Stimulated activated CD8-positive, alpha-beta memory T cell treated with anti-CD3 and anti-CD28 coated beads, Interleukin-4, amount 100 ng/mL, for 1 hour (primary cell): ENCODE measurements at places on chromosomes 11 and 22.

DNA sequence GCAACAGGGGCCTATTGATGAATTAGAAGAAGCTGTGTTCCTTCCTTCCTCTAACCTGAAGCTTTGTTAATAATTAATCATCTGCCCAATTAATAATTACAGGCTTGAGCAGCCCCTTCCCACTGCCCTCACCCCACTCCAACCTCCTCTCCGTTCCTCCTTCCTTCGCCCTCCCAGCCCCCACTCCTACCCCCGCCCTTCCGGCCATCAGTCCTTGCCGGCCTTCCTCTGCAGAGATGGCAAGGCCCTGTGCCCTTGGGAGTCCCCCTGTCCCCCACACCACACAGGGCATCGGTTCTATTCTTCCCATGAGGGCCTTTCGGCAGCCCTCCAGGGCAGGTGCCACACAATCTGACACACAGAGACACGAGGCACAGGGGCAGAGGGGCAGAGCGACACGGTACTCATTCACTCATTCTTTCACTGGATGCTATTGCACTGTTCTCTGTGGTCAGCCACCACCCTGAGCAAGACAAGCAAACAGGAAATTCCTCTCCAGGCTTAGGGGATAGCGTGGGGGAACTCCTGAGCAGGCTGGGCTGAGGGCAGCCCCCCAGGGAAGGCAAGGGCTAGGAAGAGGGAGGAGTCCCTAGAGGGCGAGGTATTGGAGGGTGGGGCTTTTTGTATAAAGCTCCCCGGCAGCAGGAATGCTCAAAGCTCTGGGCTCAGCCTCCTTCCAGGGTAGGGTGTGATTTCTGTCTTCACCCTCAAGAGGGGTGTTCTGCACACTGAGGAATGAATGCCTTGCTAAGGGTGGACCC, 14.7 kb downstream of the MGAT3 start:
- no peak for DNase-seq

DNA sequence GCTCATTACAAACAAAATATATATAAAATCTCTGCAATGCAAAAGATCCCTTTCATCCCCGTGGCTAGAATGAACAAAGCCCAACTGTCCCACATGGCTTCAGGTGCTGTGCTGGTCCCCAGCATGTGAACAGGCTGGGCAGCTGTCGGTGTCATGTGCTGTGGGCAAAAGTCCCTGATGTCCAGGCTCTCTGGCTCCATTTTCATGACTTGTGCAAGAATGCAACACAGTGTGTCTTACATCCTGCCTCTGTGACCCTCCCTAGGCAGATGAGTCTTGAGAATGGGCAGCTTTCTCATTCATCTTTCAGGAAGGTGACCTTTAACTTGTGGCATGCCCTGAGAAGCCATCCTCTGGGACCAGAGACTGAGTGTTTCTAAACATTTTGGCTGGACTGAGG, 14.5 kb downstream of the GUCD1 start:
- no peak for DNase-seq

DNA sequence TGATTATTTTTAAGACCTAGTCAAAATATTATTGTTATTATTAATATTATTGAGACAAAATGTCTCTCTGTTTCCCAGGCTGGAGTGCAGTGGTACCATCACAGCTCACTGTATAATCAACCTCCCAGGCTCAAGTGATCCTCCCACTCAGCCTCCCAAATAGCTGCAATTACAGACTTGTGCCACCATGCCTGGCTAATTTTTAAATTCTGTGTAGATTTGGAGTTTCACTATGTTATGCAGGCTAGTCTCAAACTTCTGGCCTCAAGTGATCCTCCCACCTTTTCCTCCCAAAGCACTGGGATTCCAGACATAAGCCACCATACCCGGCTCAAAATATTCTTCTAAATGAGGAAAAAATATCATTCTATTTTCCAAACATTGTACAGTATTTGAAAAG, 37.0 kb downstream of the SLC36A4 start:
- no peak for DNase-seq

- no peak for DNase-seq
Measured at GRCh38 chr22:35479985-35480550, 60.6 kb upstream of the RASD2 start.

DNA sequence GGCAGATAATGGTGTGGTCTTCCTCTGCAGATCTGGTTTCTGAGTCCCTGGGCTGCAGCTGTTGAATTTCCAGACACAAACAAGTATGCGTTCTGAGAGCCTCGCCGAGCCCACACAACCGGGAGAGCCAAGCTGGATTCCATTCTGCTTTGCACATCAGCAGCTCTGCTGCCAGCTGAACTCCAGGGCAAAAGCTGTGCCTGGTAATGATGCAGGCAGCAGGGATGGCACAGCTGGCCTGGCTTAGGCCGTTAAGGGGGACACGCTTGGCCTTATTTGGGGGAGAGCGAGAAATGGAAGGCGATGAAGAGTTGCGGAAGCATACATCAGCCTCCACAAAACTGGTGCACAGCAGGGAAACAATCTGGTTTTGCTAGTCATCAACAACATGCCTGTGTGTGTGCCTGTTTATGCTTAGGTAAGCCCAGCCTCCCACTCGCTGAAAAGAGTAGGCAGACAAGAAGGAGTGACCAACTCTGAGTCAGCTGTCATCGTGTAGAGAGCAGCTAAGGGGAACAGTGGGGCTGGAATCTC, 25.1 kb downstream of the ADAMTS8 start:
- no peak for DNase-seq
